Hematopoietic multipotent progenitor cell treated with erythropoietin and hydrocortisone succinate and interleukin-3 and kit ligand, for 4 days (in vitro differentiated cells): ENCODE measurements at places on chromosomes 2 and 18.

GRCh38 chr2:10868465-10869314 is 43.0 kb upstream of the KCNF1 start:
- DNase-seq: no peak

DNA sequence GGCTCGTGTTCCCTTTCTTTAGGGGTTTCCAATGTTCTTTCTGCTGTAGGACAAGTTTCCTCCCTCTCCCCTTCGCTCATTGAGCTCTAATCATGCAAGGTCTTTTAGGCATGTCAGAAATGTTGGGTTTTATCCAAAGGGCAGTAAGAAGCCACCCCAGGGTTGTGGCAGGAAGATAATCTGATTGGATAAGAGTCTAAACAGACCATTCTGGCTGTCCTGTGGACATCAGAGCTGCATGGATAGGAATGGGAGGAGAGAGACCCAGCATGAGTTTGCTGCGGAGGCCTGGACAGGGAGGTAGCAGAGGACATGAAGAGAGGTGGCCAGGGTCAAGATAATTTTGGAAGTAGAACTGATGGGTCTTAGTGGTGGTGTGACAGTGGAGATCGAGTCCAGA is 88.2 kb downstream of the ACKR3 start:
- DNase-seq: no peak

DNA sequence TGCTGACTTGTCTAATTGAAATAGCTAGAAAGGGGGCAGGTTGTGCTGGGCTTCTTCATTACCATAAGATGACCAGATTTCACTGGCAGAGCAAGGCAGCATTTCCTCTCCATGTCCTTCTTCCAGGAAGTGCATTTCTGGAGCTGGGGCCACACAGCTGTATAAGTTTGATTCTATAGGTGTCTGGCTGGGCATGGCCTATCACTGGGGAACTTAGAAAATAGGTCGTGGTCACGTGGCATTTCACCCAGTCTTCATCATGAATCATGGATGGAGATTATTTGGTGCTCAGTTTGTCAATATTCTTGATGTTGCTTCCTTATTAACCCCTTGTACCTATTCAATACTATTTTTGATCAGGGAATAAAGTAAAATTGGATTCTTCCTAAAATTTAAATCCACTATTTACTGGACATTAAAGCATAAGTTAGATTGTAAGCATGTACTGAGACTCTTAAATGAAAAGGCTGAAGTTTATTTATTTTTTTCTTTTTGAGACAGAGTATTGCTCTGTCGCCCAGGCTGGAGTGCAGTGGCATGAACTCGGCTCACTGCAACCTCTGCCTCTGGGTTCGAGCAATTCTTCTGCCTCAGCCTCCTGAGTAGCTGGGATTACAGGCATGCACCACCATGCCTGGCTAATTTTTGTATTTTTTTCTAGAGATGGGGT is 49.5 kb upstream of the TMEM87B start:
- DNase-seq: no peak

- peak; percentile 69 for DNase-seq
Measured at GRCh38 chr2:215619022-215619958, 183.4 kb upstream of the FN1 start.

DNA sequence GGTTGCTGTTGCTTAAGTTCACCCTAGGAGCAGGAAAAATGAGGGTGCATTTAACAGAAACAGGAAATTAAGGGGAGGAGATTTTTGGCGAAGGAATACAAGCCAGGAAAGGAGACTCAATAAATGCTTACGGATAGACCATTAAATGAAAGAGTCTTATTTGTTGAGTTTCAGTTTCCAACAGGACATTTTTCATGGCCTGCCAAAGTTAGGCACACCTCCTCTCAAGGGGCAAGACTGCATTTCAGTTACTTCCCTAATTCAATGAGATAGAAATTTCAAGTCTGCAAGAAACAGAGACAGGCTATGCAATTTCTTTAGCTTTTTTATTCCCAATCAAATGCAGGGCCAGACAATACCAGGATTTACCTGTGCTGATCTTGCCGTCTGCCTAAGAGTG is 394.7 kb upstream of the KLHL29 start:
- DNase-seq: no peak

DNA sequence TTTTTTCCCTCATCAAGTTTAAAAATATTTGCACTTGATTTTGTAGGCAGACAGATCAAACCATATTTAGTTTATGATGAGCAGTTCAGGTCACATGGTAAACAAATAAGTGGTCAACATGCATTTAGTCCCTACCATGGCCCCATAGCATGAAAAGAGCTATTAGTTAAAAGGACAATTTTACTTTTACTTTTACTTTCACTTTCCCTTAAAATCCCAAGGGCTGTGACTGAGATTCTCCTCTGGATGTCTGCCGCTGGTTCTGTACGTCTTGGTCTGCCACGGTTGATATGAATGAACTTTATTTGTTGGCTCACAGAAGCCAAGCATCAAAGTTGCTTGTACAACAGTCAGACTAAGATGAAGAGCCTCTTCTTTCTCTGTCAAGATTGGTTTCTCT is 626.2 kb upstream of the CDH7 start:
- peak; percentile 2 for DNase-seq

DNA sequence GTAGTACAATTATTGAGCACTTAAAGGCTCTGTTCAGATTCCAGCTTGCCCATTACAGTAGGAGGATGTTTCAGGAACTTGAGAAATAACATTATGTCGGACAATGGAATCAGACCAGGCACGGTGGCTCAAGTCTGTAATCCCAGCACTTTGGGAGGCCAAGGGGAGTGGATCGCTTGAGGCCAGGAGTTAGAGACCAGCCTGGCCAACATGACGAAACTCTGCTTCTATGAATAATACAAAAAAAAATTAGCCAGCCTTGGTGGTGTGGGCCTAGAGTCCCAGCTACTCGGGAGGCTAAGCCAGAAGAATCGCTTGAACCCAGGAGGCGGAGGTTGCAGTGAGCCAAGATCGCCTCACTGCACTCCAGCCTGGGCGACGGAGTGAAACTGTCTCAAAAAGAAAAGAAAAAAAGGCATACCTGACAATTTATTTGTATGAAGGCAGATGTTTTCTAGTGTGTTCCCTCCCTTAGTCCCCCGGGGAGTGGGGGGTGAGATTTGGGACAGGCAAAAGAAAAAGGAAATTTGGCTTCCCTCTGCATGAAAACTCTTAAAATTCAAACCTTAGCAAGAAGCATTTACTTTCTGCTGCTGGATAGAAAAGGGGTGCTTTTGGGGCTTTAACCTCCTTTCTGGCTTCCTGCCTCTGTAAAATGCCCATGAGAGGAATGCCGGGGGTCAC is 13.7 kb upstream of the ZNF532 start:
- DNase-seq: no peak

GRCh38 chr18:35982409-35983114 is 10.1 kb downstream of the RMP24 start:
- no peak for DNase-seq
